RPMI8226 (cell line): ENCODE measurements at places on chromosomes 16 and 17.

- DNase-seq, result no peak
These were observed 378.3 kb downstream of the CDH13 start for GRCh38 chr16:83004868-83005652.

- DNase-seq, result peak; percentile 55
These were observed 34.4 kb downstream of the WWP2 start for GRCh38 chr16:69796285-69797118.

DNA sequence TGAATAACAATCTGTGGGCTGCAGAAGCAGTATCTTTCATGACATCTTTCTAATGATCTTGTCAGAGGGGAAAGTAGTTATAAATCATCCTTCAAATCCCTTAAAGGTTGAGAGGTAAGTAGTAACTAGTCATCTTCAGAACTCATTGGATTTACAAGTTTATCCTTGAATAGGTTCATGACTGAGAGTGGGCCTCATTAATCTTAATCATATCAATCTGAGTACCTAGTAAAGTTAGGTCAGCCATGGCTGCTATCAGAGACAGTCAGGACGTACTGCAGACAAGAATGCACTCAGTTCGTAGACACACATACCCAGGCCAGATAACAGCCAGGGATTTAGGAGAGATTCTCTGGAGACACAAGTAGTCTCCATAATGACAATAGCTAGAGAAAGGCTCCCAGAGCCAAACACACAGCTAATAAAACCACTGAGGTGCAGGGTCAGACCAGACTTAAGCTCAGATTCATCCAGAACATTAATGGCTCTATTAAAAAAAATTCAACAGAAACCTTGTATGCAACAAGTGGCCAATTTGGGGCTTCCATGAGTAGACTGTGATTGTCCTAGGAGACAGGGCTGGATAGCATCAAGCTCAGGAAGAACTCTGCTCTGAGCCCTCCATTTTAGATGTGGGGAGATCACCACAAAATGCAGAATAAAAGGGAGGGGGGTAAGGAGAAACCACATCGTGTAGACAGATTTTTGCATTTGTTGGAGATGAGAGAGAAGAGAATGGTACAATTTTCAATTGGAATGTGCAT, 65.8 kb downstream of the TBX4 start:
- no peak for DNase-seq

DNA sequence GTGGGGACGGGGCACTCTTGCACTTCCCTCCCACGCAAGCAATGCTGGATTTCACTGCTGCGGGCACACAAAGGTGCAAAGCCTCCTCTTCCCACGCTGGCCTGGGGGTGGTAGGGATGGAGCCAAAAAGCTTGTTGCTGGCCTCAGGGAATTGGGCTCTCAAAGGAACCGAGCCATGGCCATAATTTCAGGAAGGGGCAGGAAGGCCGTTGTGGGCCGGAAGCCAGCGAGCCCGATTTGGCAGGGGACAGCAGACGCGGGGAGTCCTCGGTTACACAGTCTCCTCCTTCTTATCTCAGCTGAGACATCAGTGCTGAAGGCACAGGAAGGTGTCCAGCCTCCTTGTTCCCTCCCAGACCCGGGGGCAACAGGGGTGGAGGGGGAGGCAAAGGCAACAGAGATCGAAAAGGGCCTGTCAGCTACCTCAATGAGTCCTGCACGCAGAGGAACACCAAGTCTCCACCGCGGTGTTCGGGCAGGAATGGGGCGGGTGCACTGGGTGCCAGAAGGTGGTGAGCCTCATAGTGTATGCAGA, 59.5 kb downstream of the SLFN11 start:
- no peak for DNase-seq

- no peak for DNase-seq
These were observed 131.8 kb downstream of the BCAS3 start for GRCh38 chr17:60809421-60809820.

GRCh38 chr17:40041196-40041595, 13.0 kb downstream of the MED24 start:
- no peak for DNase-seq
